ENCODE measurements at places on chromosomes 11 and 22.

GRCh38 chr11:108863528-108863927, 198.7 kb downstream of the DDX10 start:
- DNase-seq = no peak

DNA sequence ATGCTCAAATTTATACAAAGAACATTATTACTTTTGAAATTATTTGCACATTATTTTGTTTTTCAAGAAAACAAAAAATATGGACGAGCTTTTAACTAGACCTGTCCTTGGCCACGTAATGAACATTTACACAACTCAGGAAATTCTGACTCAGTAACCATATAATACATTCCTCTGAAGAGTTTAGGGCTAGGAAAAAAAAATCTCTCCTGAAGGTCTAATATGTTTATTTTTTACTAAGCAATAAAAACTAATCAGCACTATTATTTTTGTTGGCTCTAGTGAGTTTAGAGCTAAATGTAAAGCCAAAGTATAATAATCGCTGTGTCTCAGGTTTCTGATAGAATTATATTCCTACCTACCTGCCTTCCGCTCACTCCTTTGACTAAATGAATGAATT, 187.5 kb downstream of the SWAP70 start:
- no peak for DNase-seq

- no peak for DNase-seq
These were observed 44.5 kb downstream of the KIAA1671 start for GRCh38 chr22:24997023-24997422.

DNA sequence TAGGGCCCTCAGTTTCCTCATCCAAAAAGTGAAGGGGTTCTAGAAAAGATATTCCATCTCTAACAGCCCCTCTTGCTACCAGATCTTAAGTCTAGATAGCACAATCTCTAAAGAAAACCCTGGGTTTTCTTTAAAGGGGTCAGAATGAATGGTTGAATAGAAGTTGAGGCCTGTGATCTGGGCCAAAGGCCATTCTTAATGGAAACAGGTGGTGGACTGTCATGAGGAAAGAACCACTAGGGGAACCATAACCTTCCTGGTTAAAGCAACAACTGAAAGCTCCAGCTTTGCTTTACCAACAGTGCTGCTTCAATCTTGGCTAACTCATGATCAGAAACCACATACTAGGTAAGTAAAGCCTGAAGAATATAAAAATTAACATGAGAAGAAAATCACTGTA, 1.8 kb downstream of the CELF1 start:
- no peak for DNase-seq

- no peak for DNase-seq
These were observed 366.2 kb upstream of the CCDC179 start for GRCh38 chr11:23226331-23227077.

- no peak for DNase-seq
These were observed 445.6 kb downstream of the NTM start for GRCh38 chr11:131816051-131816450.

DNA sequence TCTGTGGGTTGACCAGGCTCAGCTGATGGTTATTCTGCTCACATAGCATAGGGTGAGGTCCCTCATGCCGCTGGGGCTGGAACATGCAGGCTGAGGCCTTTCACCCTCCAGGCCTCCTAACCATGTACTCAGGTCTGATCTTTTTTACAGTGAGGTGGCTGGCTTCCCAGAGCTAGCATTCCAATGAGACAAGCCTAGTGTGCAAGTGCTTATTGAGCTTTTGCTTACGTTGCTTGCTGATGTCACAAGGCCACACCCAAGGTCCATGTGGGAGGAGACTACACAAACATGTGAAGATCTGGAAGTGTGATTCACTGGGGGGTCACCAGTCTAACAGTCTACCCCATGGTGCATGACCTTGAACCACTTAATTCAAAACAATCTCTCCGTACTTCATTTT, 33.9 kb downstream of the ISX start:
- DNase-seq = no peak

- DNase-seq = no peak
These were observed 13.7 kb downstream of the CSTF3 start for GRCh38 chr11:33147559-33147958.

DNA sequence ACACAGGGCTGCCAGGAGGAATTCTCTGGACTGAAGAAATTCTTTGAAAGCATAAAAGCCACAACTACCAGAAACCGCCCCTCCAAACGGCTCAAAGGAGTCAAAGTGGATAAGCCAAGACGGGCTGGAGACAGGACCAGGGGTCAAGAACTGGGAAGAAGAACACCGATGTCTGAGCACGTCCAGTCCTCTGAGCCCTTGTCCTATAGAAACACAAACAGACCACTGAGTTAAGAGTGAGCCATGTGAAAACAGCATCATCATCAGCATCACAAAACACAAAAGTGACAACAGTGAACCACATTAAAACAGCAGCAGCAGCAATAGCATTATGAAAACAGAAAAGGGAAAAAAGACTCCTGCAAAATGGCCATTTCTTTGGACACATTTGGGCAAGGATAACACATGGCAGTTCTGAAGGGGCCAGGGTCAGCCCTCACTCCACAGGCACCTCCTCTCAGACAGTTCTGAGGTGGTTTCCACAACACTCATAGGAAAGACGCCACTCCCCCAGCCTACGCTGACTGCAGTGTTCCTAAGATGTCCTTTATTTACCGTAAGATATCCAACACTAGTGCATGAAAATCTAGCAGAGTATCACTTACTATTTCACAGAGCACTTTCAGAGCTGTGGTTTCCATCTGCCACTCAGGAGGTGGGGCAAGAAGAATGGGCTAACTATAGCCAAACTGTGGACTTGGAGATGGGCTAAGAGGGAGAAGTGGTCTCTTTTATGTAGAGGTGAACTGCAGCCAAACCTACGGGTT, 28.6 kb upstream of the YPEL1 start:
- DNase-seq = no peak

DNA sequence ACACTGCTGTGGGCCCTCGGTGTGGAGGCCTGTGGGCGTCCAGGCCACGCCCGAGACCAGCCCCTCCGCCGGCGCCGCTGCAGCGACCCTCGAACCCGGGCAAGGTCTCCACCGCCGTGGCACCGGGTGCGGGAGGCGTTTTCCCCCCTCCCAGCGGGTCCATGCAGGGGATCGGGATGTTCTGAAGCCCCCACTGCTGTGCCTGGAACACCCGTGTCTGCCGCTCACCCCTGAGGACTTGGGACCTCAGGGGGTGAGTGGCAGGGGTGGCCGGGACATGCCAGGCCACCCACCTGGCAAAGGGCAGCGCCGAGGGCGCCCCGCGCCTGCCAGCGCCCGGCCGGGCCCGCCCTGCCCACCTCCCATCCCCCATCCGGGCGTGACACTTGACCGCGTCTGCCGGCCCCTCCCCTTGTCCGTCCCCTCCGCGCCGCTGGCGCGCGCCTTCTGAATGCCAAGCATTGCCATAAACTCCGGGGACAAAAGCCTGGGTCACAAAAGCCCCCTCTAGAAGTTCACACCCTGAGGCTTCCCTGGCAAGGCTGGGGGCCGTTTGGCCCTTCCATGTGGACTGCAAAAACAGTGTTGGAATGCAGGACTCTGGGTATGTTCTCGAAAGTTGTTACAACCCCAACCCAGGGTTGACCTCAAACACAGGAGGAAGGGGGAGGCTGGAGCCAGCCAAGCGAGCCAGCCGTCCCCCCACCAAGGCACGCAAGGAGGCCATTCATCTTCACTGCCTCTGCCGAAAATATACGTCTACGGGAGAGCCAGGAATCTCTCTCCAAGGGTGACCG, 819 bp upstream of the KCNQ1OT1 start:
- no peak for DNase-seq

DNA sequence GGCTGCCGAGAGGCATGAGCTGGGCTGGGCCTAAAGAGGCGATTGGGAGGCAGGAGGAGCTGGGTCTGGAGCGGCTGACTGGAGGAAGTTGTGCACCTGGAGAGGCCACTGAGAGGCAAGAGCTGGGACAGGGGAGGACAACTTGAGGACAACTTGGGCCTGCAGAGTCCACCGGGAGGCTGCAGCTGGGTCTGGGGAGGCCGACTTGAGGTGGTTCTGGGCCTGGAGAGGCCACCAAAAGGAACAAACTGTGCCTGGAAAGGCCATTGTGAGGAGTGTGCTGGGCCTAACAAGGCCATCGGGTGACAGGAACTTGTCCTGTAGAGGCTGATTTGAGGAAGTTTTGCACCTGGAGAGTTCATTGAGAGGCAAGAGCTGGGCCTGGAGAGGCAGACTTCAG, 41.5 kb downstream of the OR4C45 start:
- no peak for DNase-seq

DNA sequence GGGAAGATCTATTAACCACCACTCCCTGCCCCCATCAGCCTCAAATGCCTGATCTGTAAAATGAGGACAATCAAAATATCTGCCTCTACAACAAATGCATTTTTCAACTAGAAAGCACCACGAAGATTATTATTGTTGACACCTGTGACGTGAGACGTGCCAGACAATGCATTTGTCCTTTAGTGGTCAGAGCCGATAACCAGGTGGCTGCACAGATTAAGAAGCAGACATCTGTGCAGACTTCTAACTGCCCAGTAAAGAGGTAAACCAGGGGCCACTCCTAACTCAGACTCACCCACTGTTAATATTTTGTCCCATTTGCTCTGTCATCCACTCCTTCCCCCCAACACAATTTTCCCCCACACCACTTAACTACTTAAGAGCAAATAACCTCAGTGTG, 11.7 kb downstream of the PLEKHA7 start:
- DNase-seq = no peak

GRCh38 chr11:102061276-102061675, 14.0 kb downstream of the CFAP300 start:
- no peak for DNase-seq

GRCh38 chr22:39129746-39130145, 22.7 kb downstream of the CBX7 start:
- no peak for DNase-seq

DNA sequence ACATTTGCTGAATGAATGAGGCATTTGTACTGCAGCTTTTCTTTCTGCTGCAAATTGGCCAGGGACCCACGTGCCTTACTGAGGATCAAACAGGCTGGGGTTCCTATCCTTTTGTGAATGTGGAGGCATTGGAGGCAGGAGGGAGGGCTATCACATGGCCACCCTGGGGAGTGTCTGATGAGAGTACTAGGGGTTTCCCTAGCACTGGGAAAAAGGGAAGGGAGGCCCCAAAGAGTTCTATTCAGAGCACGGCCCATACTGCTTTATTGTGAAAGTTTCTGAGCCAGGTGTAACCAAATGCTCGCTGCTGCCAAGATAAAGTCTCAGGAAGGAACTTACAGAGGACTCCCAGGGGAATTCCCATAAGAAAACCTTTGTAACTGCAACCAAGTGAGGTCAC, 78.4 kb upstream of the ANO1 start:
- DNase-seq = no peak

DNA sequence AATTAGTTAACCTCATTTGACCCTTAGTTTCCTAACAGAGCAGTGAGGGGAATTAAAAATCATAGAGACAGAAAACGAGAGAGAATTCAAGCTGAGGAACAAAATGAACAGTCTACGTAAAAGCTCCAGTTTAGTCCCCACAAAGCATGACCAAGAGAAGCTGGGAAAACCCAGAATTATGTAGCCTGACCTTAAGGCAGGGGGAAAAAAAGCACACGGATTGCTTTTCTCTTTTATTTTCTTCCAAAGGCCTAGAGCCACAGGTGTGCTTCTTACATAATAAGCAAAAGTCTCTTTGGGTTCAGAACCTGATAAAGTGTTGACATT, 514 bp upstream of the AMBRA1 start:
- no peak for DNase-seq

DNA sequence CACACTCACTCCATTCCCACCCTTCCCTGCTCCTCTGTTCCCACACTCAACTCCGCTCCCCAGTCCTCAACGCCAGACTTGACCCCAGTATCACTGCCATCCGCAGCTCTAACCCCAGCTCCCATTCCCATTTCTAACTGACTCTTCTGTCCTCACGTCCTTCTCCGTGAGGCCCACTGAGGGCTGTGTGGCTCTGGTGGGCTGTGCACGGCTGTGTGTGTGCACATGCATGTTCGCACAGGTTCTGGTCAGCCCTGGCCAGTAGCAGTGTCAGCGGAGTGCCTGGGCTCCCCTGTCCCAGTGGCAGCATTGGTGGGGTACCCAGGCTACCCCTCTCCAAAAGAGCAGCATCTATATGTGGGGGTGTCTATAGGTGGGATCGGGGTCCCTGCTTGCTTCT, 5.0 kb downstream of the CAPN1 start:
- DNase-seq = no peak

GRCh38 chr11:124898711-124899110, 1.0 kb upstream of the ROBO4 start:
- no peak for DNase-seq

- peak; percentile 56 for DNase-seq
These were observed 1.9 kb upstream of the ADM start for GRCh38 chr11:10302744-10303557.

DNA sequence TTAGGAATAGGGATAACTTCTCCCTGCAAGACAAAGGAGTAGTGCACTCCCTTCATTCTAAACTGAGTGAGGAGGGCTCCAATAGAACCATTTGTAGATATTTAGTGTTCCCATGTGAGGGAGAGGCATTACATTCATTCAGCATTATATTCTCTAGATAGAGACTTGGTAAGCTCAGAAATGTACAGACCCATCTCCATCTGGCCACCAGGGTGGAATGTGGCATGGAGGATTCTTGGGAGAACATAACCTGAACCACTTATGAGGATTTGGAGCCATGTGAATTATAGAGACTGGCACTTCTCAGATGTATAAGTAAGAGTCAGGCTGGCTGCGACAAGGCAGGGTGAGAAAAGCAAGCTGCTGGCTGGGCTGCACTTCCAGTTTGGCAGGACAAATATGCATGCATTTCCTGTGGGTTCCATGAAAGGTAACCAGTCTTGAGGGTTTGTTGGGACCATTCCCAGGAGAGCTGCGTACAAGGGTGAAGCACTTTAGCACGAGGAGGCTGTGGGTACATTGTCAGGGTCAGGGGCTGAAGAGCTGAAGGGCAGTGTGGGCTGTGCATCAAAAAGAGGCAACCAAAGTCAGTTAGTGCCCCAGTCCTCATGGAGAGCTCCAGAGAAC, 9.2 kb downstream of the RRP8 start:
- no peak for DNase-seq

DNA sequence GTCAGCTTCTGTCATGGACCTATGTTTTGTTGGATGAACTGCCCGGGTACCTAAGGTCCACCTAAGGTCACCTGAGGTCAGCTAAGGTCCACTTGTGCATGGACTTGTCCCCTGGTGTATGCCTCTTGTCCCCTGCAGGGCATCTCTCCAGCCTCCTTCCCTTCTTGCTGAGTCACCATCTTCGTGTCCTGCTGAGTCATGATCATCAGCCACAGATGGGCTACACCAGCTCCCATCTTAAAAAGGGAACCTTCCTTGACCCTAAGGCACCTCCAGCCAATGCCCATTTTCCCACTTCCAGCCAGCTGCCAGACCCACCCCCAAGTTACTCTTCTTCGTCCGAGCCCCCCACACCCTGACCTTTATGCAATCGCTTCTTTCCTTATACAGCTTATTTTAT, 544.9 kb downstream of the TBC1D22A start:
- DNase-seq = no peak

DNA sequence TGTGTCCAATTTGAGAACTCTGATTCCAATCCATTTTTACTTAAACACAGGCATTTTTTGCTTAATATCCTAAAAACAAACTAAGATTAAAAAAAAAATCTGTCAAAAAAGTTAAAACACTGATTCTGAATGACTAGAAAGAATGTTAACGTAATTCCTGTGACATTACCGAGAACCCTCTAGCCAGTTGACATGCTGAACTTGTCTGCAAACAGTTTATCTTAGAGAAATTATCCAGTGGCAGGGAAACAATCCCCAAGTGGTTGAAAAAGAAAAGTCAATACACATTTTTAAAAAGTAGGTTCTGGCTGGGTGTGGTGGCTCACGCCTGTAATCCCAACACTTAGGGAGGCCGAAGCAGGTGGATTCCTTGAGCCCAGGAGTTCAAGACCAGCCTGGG, 11.6 kb downstream of the KMT5B start:
- DNase-seq = no peak
